ENCODE measurements at places on chromosomes 11 and 22.

DNA sequence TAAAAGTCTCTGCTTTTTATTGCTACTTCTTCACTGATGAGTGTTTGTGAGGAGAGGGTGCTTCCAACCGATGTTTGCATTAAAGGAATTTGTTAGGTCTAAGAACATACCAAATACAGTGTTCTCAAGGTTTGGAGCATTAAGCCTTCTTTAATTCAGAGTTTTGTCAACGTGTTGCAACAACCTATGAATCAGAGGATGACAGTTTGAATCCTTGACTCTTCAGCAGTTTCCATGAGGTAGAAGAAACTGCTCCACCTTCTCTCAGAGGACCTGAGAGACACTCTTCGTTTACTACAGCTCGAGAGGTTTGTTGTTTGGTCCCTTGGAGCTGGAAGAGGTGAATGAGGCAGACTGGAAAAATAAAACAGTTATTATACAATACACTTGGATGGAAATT is 55.7 kb downstream of the NCAM1 start:
- DNase-seq = no peak

DNA sequence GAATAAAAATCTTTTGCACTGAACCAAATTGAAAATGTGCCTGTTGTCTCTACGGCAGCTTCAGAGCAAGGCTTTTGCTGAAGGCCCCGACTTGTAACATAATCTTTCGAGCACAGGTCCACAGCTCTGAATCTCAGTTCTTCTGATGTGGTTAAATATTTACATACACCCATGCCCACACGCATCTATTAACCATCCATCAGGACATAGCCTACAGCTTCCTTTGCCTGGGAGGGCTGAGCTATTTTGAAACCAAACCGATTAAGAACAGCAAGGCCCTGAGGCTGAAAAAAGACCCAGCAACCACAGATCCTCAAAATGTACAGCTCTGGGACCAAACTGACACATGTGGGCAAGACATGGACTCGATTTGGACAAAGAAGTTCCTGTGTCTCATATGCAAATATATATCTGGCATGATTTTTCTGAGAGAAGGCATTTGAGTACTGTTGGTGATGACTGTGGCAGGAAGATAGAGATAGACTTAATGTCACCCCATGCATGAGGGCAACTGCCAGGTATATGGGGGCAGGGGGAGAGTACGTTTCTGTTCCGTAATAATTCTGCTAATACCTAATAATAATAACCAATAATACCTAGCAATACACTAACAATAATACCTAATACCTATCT is 322.7 kb upstream of the PLET1 start:
- DNase-seq = no peak

- no peak for DNase-seq
Observed at GRCh38 chr11:81246941-81247340, 1486.7 kb downstream of the FAM181B start.

- no peak for DNase-seq
Observed at GRCh38 chr11:96309016-96309642, 33.9 kb downstream of the MAML2 start.

- no peak for DNase-seq
Observed at GRCh38 chr22:38030311-38031133, 26.7 kb upstream of the PICK1 start.

DNA sequence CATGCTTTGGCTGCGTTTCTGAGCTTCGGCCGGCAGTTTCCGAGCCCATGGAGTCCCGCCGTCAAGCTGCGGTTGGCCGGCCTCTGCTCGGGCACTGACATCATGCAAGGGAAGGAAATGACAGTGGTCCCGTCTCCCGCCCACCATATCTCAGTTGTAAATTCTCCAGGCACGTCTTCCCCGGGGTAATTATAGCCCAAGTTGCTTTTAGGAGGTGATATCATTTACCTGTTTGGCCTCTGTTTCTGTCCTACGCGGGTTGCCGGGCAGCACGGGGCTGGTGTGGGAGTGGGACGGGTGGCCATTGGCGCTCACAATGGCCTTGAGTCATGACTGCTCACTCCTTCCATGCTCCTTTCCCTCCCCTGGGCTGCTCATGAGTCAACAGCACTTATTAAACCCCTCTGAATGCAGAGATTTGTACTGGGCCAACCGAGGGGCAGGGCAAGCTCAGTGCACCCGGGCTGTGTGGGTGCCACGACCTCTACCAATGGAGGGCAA is 4.2 kb upstream of the ANO1 start:
- DNase-seq = no peak

DNA sequence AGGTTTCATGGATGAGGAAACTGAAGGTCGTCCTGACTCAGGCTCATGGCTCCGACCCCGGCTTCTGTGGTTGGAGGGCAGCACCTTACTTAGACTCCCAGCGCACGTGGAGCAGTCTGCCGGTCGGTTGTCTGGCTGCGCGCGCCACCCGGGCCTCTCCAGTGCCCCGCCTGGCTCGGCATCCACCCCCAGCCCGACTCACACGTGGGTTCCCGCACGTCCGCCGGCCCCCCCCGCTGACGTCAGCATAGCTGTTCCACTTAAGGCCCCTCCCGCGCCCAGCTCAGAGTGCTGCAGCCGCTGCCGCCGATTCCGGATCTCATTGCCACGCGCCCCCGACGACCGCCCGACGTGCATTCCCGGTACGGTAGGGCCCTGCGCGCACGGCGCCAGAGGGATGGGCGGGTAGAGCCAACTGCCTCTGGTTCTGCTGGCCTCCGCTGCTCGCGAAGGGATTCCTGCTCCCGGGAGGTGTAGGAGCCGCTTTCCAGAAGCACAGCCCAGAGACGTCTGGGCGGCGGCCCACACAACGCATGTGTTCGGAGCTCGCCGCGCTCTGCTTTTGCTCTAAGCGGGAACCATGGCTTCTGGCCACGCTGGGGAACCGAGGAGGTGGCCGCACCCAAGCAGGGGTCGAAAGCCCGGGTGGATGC is at the start of gene LDHA:
TSS of gene LDHA (plus strand) at position 289 of the 653 bp plus-strand sequence. CDS start 2,280 bp downstream, outside the sequence.
- DNase-seq = peak; percentile 94

DNA sequence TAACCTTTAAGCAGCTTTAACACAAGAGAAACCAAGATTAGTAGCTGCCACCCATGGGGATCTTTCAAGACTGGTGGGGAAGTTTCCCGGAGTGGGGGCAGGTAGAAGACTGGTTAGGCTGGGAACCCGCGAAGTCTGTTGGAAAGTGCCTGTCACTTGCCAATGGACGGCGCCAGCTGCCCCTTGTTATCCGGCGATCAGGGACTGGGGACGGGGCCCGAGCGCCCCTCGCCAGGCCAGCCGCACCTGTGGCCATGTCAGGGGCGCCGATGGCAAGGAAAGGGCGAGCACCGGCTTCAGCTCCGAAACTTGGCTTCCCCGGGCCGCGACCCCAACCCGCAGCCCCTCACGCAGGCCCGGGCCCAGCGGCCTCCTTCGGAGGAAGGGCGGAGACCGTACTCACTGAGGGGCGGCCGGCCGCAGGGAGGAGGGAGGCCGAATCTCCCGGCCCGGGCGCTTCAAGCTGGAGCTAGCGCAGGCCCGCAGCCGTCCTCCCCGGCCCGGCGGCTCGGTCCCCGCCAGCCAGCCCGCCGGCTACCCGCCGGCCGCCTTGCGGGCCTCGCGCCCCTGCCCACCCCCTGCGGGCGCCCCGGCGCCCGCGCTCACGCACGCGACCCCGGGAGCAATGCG is 539 bp downstream of the EIF4ENIF1 start:
- DNase-seq = peak; percentile 73

DNA sequence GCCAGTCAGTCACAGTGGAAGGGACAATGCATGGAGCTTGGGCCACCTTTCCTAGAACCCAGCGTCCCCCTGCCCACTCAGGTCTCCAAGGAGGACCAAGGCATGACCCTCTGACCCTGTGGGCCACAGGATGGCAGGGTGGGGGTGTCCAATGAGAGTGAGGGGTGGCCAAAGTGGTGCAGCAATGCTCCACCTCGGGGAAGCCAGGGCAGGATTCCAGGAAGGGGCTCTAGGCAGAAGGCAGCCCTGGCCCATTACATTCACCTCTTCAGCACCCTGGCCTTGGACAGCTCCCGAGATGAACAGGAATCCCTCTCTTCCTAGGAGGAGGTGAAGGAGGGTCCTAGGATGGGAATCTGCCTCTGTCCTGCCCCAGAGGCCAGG is 597.5 kb downstream of the BRD1 start:
- DNase-seq = no peak

- peak; percentile 50 for DNase-seq
Observed at GRCh38 chr11:15941206-15941770, 415.1 kb downstream of the SOX6 start.

DNA sequence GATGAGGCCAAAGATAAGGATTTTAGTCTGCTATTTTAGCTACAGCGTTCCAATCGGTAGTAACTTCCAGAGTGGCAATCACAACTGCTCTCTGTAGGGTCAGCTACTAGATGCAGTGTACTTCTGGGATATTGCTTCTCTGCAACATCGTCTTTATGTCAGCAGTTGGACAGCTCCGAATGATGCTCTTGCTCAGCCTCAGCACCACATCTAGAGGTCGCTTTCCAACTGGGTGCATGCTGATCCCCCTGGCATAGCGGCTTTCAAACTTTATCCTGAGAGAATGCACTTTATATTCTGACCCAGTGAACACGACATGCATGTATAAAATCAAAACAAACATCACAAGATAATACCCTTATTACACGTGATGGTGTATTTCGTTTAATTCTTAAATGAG is 219.6 kb downstream of the C11orf87 start:
- peak; percentile 6 for DNase-seq

- peak; percentile 12 for DNase-seq
Observed at GRCh38 chr11:93520726-93521509, 22.3 kb downstream of the SMCO4 start.

- no peak for DNase-seq
Observed at GRCh38 chr11:19350160-19350559, 109.4 kb upstream of the E2F8 start.

DNA sequence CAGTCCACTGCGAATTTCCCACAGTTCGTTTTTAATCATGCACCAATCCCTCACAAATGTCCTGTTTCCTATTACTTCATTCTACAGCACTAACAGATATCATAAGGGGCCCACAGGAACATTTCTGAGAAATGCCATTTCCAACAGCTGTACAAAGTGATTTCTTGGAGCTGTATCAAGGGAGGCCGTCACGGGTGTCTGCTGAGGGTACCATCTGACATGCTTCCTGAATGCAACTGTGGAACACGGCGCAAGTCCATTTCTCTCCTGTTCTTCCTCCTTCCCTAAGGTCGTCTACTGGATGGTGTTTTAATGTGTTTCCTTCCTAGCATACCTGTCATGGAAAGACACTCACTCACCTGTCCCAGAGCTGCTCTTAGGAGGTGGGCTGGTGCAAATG is 320.7 kb downstream of the LARGE1 start:
- no peak for DNase-seq

DNA sequence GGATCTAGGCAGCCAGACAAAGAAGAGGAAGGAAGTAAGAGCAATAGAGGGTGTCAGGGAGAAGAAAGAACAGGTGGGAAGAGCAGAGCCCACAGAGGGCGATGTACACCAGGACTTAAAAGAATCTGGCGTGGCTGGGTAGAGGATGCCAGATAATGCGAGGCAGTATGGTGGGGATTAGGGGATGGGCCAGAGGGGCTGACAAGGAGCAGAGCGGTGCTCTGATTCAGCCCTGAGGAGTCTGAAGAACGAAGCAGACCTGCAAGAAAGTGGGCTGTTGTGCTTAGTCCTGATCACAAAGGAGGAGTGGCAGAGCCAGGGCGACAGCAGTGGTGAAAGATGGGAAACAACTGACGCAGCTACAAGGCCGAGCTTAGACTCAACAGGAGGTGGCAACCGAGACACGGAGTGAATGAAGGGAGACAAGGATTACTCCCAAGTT is 163.7 kb downstream of the LARGE1 start:
- no peak for DNase-seq

- DNase-seq = no peak
Observed at GRCh38 chr11:111500481-111500880, 11.7 kb downstream of the BTG4 start.

DNA sequence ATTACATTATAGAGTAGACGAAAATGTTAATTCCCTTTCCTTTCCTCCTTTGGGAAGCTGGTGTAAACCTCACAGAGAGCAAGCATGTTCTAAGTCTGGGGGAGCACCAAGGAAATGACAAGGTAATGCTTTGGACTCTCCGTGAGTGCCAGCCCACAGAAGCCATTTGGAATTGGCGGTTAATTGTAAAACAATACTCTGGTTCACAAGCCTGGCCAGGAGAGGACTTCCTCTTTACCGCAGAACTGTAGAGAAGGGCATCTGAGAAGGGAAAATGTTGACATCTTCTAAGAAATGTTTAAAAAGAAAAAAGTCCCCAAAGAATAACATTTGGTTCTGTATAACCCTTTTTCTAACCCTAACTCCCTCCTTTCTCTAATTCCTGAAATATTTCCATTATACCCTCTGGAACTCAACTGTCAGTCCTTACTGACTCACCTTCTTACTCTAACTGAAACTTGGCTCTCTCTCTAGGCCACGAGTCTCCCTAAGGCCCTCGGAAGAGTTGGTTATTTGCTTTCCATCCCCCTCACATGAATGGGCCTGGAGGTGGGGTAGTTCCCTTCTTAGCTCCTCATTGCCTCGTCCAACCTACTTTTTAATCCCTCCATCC is 379.8 kb downstream of the SOX6 start:
- DNase-seq = no peak

DNA sequence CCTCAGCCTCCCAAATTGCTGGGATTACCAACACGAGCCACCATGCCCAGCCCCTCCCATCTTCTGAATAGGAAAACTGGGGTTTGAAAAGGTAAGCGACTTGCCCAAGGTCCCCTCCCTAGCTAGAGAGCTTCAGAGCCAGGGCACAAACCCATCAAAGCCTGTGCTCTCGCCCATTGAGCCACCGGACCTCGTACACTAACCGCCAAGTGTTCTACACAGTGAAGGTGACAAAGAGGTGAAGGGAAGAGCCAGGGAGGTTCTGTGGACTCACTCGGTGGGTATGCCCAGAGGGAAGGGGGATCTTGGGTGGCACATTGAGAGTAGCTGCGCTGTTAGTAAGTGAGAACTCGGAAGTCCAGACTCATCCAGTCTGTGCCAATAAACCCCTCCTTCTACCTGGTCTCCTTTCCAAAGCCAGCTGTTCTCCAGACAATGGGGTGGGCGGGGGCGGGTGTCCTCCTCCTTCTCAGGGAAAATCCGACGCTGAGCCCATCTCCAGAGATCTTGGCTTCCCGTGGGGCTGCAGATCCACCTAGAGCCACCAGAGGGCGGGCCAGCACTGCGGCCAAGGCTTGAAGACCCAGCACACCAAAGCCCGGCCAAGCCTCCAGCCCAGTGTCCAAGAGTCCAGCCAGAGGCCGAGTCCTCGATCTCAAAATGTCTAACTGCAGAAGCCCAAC is 3.2 kb upstream of the RTN4RL2 start:
- peak; percentile 81 for DNase-seq

DNA sequence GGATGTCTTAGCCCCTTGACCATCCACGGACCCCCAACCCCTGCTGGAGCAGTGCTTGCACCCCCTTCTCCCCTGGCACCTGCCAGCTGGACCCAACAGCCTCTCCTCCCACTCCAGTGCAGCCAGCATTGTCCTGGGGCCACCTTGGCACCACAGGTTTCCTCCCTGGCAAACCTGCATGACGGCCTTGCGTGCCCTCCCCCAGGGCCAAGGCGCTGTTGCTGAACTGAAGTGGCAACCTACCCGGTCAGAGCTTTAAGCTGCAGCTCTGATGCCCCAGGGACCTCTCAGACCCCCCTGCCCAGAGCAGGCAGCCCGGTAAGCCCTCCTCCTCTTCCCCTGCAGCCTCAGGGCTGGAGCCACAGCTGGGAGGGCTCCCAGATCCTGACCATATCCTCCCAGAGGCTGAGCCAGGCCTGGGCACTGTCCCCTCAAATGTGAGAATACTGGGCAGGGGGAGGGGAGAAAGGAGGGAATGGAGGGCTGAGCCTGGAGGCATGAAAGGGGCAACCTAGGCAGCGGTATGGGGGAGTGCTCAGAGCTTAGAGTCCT is 1.8 kb upstream of the LRRC75B start:
- DNase-seq = no peak
